HuH-7.5 (cell line): ENCODE measurements at places on chromosomes 4 and X.

- DNase-seq = no peak
Measured at GRCh38 chrX:69504626-69505612, 793 bp downstream of the NALF2 start.

GRCh38 chrX:31459361-31459760 lies 387.5 kb upstream of the FTHL17 start:
- no peak for DNase-seq

- no peak for DNase-seq
Measured at GRCh38 chr4:151614561-151614960, 146.2 kb downstream of the GATB start.

GRCh38 chr4:140805293-140805692 lies 49.1 kb upstream of the TBC1D9 start:
- DNase-seq = no peak

- DNase-seq = no peak
Measured at GRCh38 chr4:15753081-15753480, 25.0 kb upstream of the CD38 start.

- no peak for DNase-seq
Measured at GRCh38 chr4:70997036-70997435, 3.6 kb downstream of the DCK start.
